Activated CD4-positive, CD25-positive, alpha-beta regulatory T cell treated with anti-CD3 and anti-CD28 coated beads, Interleukin-2, amount 50 U/mL, for 24 hours (primary cell): ENCODE measurements at places on chromosomes 4 and X.

GRCh38 chr4:177632481-177632880, 190.2 kb upstream of the AGA start:
- no peak for ATAC-seq

GRCh38 chrX:9494771-9495170, 29.9 kb downstream of the TBL1X start:
- ATAC-seq: no peak

GRCh38 chr4:76984127-76984526, 34.6 kb downstream of the SEPTIN11 start:
- ATAC-seq: peak; percentile 33

DNA sequence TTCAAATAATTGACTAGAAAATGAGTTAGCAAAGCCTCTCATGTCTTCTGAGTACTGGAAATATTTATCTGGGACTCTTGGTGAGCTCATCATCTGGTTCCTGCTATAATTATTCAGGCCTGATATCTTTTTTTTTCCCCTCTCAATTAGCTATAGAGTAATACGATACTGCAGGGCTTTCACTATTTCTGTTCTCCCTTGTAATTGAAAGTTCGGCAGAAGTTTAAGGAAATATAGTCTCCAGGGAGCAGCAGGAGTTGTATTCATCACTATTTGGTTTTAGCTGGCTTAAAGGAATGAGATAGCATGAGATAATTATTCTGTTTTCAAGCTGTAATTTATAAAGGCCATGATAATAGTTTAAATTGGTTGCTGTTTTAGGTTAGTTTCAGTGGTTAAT, 378.6 kb upstream of the EPHA5 start:
- ATAC-seq: no peak

DNA sequence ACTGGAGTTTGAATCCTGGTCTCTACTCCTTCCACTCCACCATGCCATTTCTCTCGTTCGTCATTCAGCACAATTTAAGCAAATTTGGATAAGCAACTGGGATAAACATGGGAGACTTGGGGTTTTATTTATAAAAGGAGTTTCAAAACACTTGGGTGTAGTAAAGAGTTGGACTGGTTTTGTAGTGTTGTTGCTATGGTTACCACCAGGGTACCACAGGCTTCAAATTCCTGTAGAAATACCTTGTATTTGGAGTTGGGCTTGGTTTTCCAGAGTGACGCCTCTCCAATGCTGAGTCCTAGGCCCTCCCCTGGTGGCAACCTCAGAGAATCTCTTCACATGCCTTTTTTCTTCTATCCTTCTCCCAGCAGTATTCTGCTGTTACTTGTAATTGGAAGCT, 27.9 kb upstream of the PHOX2B start:
- ATAC-seq: no peak

DNA sequence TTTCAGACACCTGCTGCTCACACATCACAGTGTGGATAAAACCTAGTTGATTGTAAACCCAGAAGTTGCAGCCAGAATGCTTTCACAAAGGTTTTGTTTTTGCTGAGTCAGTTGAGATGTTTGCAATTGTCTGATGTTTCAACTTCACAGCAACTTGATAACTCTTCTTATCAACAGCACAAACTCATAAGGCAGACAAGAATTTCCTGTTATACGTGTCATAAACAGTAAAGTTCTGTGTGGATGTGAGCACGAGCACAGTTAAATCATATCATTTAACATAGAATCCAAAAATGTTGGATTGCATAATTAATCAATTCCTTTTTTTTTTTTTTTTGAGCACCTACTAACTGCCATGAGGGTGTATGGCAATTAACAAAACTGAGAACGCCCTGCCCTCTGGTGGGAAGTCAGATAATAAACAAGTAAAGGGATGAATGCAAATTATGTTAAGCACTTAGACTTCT, 512.2 kb downstream of the PDHA2 start:
- no peak for ATAC-seq

DNA sequence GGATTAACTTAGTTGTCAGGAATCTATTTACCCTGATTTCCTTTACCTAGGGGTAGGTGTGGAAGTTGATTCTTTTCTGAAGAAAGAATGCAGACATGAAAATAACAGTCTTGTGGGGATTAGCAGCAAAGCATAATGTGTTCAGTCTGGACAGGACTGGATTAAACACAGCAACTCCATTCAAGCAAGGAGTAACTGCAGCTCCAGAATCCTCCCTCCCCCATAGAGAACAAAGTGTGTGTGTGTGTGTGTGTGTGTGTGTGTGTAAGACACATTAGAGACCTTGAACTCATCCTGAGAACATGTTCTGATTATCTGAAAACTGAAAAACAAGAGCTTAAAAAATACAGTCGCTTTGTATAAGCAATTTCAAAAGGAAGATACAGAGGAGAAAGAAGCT, 9.3 kb downstream of the C4orf54 start:
- ATAC-seq: no peak

GRCh38 chr4:168884251-168885124, 125.6 kb downstream of the CBR4 start:
- ATAC-seq: no peak

DNA sequence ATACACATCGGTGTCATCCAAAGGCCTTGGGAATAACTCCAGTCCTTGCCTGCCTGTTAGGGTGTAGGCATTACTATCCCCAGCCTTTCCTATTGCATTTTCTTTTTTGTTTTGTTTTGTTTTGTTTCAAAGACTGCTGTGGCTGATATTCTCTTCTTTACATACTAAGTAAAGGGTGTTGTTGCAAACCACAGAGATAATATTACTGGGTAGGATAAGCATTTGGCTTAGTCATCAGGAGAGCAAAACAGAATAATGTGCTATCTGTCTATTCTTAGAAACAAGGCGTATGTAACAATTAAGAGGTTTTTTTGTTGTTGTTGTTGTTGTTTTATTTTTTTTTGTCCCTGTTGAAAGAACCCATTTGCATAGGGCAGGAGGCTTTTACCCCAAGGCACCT, 41.8 kb downstream of the UGT2B28 start:
- no peak for ATAC-seq

GRCh38 chr4:18419780-18420179, 398.2 kb upstream of the LCORL start:
- no peak for ATAC-seq

DNA sequence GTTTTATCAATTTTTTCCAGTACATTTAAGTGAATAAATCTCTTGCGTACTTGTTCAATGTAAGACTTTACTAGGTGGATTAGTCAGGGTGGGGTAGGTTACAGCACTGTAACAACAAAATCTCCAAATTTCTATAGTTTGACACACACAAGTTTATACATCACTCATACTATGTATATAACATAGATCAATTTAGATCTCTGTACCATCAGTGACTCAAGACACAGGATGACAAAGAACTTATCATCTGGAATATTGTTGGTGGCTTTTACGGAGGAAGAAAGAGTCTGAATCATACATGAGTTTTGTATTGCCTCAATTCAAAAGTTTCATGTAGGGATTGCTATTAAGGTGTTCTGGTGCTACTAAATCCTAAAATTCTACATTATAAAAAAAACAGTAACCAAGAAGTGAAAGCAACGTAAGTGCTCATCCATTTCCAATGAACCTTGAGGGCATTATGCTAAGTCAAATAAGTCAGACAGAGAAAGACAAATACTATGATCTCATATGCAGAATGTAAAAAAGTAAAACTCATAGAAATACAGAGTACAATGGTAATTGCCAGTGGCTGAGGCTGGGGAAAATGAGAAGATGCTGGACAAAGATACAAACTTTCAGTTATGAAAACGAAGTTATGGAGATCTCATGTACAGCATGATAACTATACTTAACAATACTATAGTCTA, 98.0 kb upstream of the DKK2 start:
- no peak for ATAC-seq

DNA sequence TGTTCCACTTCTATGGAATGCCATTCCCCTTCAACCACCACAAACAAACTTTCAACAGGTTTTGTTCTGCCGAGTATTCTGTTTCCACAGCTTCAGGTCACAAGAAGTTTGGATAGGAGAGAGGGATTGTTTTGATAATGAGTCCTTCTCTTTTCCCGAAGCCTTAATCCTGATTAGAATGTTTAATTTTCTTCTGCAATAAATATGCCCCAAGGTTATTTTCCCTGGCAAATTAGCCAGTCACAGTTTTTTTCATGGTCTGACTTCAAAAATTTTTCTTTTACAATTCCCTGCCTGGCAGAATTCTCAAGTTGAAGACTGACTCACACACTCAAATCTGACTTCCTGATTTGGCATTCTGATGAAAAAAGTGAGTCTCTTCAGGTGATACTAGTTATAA, 33.1 kb upstream of the EDNRA start:
- no peak for ATAC-seq

- no peak for ATAC-seq
Measured at GRCh38 chrX:4181782-4182407, 468.4 kb upstream of the PRKX start.
